CD4-positive, alpha-beta T cell treated with Interleukin-1 beta for 1 hour (primary cell): ENCODE measurements at places on chromosomes 13 and 19.

GRCh38 chr13:30362869-30363268 lies 55.5 kb upstream of the KATNAL1 start:
- DNase-seq, result no peak

- no peak for DNase-seq
These were observed 2.6 kb downstream of the PPP5C start for GRCh38 chr19:46349311-46349993.

- no peak for DNase-seq
These were observed 16.2 kb downstream of the LMTK3 start for GRCh38 chr19:48495396-48495795.

- DNase-seq, result no peak
These were observed 8.3 kb upstream of the KCNN4 start for GRCh38 chr19:43789029-43789428.

DNA sequence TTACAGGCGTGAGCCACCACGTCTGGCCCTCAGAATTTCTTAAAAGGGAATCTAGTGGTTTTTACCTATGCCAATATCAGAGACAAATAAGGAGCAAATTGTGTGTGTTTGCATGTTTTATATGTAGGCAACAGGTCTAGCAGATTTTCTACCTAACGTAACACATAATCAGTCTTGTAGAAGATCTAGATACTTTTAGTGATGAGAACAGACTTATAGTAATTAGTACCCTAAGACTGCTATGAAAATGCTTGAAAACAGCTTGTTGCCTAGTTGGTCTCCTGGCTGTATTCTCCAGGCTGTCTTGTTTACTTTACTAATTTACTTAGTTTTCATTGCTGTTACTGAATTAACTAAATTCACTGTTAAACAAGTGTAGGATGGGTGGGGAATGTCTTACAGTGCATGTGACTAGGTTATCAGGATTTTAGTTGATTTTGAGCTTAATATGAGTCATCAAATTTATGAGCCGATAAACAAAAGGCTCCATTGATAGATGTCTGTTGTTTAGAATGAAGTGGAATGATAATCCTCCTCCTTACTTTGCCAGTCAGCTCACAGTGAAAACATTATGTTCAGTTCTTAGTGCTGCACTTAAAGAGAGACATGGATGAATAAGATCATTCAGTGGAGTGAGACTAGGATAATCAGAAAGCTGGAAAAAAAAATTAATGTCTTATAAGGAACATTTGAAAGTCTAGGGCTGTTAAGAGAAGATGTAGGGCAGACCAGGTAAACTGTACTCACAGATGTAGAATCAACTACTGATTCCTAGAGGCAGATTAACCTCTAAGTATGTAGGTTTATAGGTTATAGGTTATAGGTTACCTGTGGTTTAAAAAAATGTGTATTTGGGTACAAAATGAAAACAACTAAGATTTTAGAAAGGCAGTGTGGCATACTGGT lies 22.4 kb downstream of the GTF2F2 start:
- DNase-seq, result no peak

- DNase-seq, result no peak
These were observed 15.7 kb upstream of the F7 start for GRCh38 chr13:113089693-113090414.

- DNase-seq, result no peak
These were observed 173.9 kb downstream of the FLT1 start for GRCh38 chr13:28320884-28321574.

DNA sequence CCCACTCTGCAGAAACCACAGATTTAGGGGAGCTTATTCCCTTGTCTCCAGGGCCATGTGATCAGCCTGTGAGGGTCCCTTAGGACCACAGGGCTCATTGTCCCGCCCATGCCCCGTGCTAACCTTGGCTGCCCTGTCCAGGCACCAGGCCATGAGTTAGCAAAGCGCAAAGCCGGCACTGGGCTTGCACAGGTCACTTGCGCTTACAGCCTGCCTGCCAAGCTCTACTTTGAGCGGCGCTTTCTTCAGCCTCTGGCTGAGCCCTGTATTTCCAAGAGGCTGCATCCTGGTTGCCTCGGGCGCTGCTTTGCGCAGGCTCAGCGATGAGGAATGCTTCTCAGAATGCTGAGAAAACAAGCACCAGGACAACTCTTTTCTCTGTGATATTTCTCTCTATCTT lies 188.0 kb downstream of the TDRD3 start:
- no peak for DNase-seq

GRCh38 chr13:43054803-43055802 lies 31.7 kb downstream of the DNAJC15 start:
- peak; percentile 39 for DNase-seq

- DNase-seq, result no peak
These were observed 405.7 kb upstream of the SLC10A2 start for GRCh38 chr13:103471896-103472295.

- no peak for DNase-seq
These were observed 927 bp downstream of the COL4A2 start for GRCh38 chr13:110307767-110308655.

GRCh38 chr13:99392470-99393135 lies 85.4 kb upstream of the GPR183 start:
- DNase-seq, result no peak

DNA sequence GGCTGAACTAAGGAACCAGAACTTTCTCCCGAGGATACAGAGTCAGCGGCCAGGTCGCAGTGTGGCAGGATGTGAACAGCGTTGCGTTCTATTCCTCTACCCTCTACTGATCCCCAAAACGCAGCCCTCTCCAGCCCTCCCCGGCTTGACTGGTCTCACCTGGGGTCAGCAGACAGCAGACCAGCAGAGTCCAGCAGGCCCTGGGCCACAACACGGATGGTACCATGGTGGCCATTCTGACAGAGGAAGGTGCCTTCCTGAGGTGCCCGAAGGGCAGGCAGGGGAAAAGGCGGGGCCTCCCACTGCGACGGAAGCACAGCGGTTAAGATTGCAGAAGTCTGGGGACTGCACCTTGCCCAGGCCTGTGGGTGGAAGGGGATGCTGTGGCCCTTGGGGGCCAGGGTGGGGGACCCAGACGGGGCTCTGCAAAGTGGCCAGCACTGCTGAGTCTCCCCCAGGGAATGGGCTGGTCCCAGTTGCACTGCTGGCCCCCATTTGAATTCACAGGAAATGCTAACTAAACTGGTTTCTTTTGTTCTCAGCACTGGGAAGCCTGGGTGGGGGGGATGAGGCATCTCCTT lies at the start of gene ICAM3:
ICAM3 (minus strand) TSS at position 245 of the 581 bp plus-strand sequence; CDS start at position 235, 10 bp downstream.
- peak; percentile 61 for DNase-seq

GRCh38 chr13:44592216-44592847 lies 16.2 kb upstream of the TSC22D1 start:
- no peak for DNase-seq

DNA sequence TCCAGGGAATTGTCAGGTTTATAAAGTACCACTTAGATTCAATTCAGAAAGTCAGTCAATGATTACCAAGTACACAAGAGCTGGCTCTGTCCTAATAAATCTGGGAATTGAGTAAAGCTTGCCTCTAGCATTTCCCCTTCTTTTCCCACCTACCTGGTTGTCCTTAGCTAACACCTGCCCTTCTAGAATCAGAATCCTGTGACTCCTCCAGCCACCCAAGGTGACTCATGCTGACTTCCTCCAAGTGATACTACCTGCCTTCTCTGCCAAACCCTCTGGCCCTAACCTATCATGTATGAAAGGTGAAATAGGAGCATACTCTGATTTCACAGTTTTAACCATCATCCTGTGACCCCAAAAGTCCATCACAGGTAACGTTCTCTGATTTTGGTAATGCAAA lies 151.2 kb downstream of the DIAPH3 start:
- no peak for DNase-seq

DNA sequence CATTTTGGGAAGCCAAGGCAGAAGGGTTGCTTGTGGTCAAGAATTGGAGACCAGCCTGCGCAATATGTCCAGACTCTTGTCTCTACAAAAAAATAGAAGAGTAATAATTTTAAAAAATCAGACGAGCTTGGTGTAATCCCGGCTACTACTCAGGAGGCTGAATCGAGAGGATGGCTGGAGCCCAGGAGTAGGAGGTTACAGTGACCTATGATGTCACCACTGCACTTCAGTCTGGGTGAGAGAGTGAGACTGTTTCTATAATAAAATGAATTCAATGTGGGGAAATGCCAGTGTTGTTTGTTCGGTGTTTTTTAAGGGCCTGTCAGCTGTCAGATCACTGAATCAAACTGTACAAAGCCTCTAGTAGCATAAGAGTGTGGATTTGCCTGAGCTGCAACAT lies 1.2 kb upstream of the FBXL3 start:
- DNase-seq, result no peak

- DNase-seq, result no peak
These were observed 4.4 kb upstream of the C19orf18 start for GRCh38 chr19:57978586-57979289.

- DNase-seq, result no peak
These were observed 453.5 kb downstream of the TDRD3 start for GRCh38 chr13:60850526-60850925.

GRCh38 chr13:48693998-48694397 lies 40.3 kb downstream of the CYSLTR2 start:
- DNase-seq, result no peak

GRCh38 chr19:28075229-28075628 lies 1137.7 kb downstream of the UQCRFS1 start:
- no peak for DNase-seq

DNA sequence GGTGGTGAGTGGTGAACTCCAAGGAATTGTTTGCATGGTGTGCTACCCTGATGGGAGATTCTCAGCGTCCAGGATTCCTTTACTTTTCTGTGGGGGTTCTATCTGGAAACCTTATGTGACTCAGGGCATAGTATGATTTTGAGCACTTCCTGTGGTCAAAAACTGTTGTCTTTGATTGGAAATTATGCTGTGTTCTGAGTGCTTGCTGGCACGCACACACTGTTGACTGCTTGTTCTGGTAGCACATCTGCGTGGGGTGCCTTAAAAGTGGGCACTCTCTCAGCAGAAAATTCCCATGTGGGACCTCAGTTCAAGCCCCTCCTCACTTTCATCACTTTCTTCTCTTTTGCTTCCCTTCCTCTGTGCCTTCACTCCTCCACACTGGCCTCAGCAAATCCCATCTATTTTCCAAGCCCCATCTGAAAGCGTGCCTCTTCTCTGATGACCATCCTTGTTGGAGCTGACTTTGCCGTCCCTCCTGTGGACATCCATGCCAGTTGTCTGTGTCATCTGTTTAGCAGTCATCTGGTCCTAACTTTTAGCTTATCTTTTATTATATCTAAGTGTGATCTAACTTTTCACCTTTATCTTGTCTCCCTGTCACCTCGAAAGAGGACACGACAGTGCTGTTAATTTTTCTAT lies 56.4 kb upstream of the NPAS1 start:
- DNase-seq, result no peak

DNA sequence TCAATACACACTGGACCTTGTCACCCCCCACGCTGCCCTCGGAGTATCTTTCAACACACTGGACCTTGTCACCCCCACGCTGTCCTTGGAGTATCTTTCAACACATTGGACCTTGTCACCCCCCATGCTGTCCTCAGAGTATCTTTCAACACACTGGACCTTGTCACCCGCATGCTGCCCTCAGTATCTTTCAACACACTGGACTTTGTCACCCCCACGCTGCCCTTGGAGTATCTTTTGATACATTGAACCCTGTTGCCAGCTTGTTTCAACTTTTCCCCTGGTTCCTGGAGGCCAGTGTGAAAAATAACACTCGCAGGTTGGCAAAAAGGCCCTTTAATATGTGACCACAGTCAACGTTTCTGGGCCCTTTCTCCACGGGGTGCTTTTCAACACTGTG lies 247.8 kb downstream of the TEX29 start:
- no peak for DNase-seq

GRCh38 chr13:108126056-108126455 lies 89.3 kb downstream of the LIG4 start:
- DNase-seq, result no peak

- DNase-seq, result peak; percentile 84
These were observed 21.8 kb downstream of the OLFM2 start for GRCh38 chr19:9914315-9915207.

DNA sequence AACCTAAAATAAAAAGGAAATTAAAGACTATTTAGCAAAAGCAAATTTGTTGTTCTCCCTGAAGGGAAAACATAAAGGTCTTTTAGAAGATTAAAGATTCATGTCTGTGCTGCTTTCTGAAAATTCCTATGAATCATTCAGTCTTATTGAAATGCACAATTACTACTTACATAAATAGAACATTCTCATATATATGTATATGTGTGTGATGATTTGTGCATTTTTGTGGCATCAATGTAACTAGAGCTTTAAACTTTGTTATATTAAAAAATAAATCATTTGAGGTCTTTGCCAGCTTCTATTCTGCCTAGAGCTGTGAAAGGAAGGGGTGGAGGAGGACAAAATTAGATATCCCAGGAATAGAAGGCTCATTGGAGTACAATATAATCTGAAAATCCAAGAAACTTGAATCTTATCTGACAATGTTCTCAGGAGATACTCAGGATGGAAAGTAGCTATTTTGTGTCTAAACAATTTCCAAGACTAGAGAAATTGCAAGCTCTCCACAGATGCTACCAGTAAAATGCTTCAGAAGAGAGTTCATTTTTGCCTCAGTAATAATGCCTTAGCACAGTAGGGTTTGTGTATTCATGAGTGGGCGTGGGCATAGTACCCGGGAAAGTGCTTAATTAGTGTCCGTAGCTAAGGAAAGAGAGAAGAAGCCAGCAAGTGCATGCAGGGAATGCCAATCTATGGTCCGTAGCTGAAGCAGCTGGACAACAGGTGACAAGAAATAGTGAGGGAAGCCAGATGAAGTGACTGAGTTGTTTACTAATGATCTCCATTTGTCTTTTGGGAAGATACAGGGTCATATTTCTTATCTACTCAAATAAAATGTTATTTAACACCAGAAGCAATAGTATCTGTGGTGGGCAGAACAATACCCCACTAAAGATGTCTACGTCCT lies 395.5 kb upstream of the NBEA start:
- DNase-seq, result no peak

DNA sequence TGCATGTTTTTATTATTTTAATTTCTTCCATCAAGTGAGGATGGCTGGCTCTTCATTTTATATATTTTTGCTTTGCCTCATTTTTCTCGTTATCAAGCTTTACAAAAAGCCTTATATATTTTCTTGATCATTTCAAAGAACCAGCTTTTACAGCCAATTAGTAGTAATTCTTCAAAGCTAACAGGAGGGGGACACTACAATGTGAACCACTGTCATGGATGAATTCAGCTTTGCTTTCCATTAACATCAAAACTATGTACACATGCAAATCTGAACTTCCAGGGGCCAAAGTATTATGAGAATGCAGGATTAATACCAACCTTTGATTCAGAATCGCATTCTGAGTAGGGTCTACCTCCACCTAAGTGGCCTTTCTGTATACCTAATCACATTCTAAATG lies 11.1 kb downstream of the UQCRFS1 start:
- DNase-seq, result no peak

DNA sequence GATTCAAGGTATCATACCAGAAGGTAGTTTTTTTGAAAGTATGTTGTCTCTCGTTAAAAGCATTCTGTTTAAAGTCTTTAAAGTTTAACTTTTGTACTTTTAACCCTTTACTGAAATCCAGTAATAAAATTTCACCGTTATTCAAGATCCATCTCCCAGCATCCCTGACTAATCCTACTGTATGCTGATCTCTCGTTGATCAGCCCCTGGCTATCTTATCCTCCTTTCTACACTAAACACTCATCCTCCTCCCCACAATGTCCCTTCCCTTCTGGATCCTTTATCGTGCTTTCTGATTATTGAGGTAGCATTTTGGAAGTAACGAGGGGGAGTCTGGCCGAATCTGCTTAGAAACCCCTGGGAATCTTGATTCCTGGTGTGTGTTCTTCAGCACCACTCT lies 1.3 kb downstream of the TPP2 start:
- no peak for DNase-seq

GRCh38 chr13:68345963-68346531 lies 1115.9 kb upstream of the PCDH9 start:
- no peak for DNase-seq

GRCh38 chr19:15195371-15196334 lies 5.1 kb downstream of the NOTCH3 start:
- no peak for DNase-seq
